ENCODE measurements at places on chromosomes 4 and X.

- DNase-seq = no peak
These were observed 262.0 kb downstream of the PPP1R2C start for GRCh38 chrX:42515939-42516338.

- no peak for DNase-seq
These were observed 163.3 kb upstream of the IL15 start for GRCh38 chr4:141473026-141473540.

- no peak for DNase-seq
These were observed 239.6 kb downstream of the PARM1 start for GRCh38 chr4:75172551-75172950.

DNA sequence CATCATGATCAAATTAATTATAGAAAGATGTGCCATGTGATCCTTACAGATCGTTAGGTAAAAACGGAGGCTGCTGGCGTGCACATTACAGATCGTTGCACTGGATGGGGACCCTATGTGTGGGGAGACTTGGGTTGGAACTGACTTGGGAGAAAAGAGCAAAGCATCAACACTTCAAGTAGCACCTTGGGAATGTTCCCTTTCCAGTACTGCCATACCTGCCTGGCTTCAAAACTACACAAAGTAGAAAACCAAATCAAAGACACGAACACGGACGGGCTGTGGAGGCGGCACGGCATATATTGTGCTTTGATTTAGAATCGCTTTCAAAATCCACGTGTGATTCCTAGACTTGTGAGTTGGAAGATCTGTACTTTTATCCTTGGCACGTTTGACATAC is 898 bp downstream of the CMC4 start:
- no peak for DNase-seq

DNA sequence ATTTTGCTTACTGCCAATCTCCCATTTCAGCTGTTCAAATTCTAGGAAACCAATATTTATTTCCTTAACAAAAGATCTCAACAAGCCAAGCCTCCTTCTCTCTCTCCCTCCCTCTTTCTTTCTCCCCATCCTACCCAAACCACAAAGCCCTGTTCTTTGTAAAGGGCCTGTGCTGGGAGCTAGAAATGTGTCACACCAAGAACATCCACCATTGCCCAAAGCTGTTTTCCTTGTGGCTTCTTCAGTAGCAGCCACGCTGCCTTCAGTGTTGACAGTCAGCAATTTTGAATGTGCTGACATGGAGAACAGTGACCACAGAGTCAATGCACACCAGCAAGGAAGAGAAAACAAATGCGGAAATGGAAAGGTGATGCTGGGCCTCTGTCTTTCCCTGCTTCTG is 203.0 kb downstream of the MAML3 start:
- no peak for DNase-seq

GRCh38 chr4:36747277-36748129 is 466.1 kb downstream of the DTHD1 start:
- DNase-seq = no peak

DNA sequence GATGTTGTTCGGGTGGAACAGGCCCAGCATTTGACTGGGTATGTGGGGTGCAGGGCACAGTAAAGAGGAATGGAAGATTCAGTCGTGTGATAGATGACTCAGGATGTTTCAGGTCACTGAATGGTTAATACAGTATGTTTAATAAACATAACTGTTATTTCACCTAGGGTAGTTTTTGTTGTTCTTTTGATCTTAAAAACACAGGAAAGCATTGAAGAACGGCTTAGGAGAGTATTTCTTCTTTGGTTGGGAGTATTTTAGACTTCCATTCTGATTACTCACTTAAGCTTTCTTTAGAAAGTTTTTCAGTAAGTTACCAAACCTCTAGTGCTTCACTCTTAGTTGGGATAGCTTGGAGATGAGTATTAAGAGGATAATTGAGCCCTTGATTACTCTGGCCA is 62.3 kb downstream of the STAG2 start:
- no peak for DNase-seq

DNA sequence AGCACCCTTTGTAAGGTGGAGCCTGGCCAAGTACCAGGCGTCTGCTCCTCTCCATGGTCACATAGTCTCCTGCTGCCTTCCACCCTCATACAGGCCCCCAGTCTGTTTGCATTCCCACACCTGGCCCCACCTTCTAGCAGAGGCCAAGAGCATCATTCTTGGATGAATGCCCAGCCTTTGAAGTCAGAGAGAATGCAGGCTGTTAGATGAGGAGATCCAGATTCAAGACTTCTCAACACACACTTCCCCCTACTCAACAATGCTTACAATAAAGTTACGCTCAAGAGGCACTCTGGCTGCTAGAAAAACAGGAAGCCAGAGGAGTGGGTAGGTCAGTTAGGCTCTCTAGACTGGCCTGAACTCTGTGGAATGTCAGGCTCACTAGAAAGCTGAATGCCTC is 43.3 kb downstream of the SHROOM4 start:
- no peak for DNase-seq

DNA sequence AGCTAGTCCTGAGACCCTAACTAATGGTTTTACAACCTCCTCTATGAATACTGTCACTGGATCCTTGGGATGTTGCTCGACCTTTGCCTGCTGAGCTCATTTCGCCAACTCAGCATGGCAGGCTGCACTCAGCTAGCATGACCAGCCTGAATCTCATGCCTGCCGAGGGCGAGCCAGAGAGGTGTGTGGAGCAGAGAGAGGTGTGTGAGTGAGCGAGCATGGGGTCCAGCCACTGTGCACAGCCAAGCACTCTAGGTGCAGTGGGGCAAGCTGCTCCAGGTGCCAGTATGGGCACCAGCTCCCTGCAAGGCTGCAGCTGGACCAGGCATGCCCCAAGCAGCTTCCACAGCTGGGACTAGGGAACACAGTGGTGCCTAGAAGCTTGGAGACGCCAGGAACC is 410.9 kb downstream of the PCDH10 start:
- DNase-seq = no peak

DNA sequence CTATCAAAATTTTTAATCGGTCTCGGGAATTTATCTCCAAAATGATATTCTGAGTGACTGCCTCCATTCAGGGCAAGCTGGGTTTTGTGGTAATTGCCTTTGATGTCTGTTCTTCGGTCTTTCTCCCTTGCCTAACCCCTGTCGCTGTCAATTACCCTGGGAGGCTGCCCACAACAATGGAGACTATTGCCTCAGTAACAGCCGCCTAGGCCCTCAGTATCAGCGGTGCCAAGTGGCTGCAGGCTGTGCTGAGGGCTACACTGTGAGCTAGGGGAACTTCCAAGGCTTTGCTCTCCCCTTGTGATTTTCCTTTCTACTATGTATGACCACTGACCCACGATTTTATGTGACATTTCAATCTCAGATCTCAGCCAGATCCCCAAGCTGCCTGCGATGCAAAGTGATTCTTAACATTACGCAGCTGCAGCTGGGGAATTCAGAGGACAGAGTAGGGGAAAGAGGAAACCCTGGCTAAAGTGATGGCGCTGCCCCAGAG is 36.3 kb upstream of the REST start:
- no peak for DNase-seq

DNA sequence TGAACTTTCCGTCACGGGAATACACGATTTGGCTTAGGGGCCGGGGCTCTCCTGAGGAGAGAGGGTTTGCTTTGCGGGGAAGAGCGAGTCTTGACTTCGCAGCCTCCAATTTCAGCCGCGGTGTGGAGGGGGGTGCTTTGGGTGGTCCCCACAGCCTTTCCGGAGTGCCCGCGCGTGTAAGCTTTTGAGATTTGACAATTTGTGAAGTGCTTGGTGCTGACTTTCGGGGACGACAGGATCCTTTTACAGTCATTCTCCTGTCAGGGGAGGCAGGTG is 355 bp downstream of the SCML1 start:
- no peak for DNase-seq

DNA sequence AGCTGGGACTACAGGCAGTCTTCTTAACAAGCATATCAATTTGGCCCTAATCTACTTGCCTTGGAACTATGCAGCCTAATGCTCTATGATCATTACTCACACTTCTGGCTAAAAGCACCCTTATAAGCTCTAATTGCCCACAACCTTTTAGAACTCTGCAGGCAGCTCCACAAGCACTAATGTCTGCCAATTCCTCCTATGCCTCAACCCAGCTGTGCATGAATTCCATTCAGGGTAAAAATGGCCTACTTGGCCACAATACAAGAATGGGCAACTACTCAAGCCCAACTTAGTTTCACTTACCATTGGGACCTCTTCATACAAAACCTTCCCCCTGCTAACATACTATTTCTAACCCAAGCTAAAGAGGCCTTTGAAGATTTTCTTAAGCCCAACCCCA is 51.7 kb downstream of the ZNF718 start:
- no peak for DNase-seq

DNA sequence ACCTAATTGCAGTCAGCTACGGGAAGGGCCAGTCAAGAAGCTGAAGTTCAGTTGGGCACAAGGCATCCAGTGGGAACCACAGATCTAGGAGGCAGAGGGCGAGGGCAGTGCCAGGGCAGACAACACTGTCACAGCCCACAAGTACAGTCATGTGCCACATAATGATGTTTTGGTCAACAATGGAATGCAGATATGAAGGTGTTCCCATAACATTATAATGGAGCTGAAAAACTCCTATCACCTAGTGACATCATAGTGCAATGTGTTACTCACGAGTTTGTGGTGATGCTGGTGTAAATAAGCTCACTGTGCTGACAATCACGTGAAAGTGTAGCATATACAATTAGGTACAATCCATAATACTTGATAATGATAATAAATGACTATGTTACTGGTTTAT is 4.5 kb upstream of the TMEM255A start:
- no peak for DNase-seq

GRCh38 chrX:134990475-134990800 is 353 bp upstream of the SMIM10 start:
- no peak for DNase-seq

DNA sequence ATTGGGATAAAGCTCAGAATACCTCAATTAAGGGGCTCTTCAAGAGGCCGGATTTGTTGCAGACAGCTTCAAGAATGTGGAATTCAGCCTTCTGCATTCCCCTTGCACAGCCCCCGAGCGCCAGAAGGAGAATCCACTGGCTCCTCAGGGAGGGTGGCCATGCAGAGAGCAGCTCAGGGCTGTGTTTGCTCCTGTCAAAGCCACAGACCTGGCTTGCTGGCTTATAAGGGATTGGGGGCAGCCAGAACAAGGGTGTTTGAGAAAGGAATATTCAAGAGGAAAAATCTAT is 36.8 kb downstream of the ING2 start:
- DNase-seq = no peak

DNA sequence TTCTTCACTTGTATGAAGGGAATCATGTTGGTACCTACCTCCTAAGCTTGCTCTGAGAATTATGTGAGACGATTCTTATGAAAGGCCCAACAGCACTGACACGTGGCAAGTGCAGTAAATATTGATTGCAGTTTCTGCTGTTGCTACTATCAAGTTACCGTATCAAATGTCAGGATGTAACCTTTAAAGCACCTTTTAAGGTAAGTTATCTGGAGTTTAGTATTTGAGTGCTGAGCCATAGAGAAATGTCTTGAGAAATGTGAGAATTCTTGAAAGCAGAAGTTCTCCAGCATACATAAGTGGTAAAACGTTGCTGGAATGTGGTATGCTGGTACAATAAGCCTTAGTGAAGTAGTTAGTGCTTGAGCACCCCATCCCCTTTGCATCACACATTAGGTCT is 90.4 kb downstream of the PHOX2B start:
- no peak for DNase-seq

- DNase-seq = no peak
These were observed 70.0 kb upstream of the FAM241A start for GRCh38 chr4:112075129-112075753.

DNA sequence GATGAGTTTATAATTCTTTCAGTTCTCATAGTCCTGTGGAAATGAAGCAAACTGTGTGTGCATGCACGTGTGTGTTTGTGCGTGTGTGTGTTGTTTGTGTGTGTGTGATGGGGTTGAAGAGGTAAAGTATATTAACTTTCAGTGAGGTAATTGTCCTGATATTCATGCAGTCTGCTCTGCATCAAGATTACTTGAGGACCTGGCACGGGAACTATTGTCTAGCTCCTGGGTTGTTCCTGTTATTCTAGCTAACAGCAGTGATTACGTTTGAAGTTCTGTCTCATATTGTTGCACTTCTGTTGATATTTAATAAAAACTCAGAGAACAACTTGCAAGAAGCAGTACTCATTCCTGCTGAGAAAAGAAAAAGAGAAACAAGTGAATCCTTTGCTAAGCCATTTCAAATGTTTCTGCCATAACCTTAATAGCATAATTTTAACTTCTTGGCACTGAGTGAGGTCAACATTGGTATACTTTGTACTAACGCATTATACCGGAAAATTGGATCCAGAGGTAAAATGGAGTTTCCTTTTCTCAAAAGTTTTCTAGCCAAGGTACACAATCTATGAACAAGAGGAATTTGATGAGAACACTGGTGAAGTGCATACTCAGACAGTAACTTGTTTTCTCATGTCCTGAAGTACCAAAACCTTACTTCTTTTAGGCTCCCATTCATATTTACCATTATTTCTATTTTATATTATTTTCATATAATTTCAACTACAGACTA is 113.2 kb downstream of the SPCS3 start:
- DNase-seq = no peak

DNA sequence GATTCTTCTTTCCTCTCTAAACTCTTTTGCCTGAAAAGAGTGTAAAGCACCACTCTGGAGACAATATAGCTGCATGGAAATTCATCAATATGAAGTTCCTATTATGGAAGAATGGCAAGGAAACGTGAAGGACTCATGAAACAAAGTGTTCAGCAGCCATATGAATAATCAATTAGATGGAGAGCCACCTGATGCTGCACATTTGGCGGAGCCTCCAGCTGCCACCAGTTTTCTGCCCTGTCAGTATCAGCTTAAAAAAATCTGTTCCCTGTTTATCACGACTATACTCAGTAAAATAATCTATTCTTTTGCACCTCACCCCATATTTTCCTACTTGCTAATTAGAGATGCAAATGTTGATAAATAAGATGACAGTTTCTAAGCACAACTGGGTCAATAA is 276.0 kb downstream of the UNC5C start:
- no peak for DNase-seq

DNA sequence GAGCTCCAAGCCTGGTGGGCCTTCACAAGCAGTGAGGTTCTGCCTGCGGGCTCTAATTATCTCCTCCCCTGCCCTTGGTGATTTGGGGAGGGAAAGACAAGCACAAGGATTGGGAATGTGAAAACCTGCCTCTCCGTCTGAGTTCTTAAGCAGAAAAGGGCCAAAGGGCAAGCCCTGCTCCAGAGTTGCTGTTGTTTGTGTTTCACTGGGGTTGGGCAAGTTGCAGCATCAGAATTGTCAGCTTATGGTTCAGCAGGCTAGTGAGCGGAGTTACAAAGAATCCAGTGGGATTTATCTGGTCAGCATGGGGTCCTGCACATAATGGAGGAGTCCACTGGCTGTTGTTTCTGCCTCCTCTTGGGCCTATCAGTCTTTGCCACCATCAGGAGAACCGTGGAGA is 60.5 kb downstream of the NHS start:
- no peak for DNase-seq

GRCh38 chrX:140664939-140665338 is 44.6 kb upstream of the LINC00632 start:
- no peak for DNase-seq

- DNase-seq = no peak
These were observed 74.9 kb downstream of the ADAMTS3 start for GRCh38 chr4:72494156-72494555.
